Vagina (tissue), 2 donors: ENCODE measurements at places on chromosomes 11 and 22. TPM values are rescaled to one million over a fixed set of nuclear protein-coding genes. Genes with fewer than 3 reads are reported as not detected.

The OR4C16 gene
- total RNA-seq, result not detected

The MUC5AC gene
- total RNA-seq, result not detected

The CNGA4 gene
- not detected for total RNA-seq

The WBP2NL gene
- total RNA-seq, result 2.0 TPM

The HTR3A gene
- total RNA-seq, result not detected

The TSPO gene
- 524 TPM for total RNA-seq

The CHRM1 gene
- not detected for total RNA-seq

The SLC37A2 gene
- 22.6 TPM for total RNA-seq

The MCHR1 gene
- total RNA-seq, result not detected

The CCDC34 gene
- total RNA-seq, result 4.7 TPM

The OR8D4 gene
- total RNA-seq, result not detected

The BTBD10 gene
- 29.2 TPM for total RNA-seq

DNA sequence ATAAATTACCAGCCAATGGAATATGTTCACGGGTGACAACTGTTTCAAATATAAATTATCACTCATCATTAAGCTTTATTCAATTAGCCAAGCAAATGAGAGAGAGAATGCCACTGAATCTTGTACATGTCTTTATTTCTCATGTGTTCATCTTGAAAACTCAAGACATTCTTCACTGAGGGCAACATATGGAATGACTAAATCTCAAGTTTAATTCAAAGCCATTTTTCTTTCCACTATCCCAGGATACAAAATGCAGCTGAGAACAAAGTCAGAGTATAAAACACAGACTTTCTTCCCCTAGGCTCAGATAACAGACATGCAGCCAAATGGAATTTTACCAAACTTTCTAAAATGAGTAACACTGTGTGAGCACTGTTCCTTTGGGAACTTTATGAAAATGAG lies 12.1 kb upstream of the BBOX1 start:
- no peak for DNase-seq

DNA sequence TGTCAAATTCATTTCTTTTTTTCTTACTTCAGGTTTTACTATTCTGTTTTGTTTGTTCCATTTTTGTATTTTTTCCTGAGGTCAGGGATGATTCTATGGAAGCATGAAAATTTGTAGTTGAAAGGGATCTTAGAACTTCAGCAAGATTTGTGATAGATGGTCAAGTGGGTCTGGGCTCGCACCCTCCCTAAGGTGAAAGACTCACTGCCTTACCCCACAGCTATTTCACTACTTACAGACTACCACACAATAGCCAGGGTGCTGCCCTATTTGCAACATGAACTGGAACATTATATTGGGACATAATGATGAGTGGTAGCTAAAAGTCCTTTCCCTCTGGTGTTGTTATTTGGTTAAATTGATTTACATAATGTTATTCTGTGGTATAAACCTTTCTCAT lies 62.6 kb downstream of the MAML2 start:
- no peak for DNase-seq

GRCh38 chr11:116860303-116860702 lies 22.9 kb upstream of the APOA1 start:
- DNase-seq, result no peak

- no peak for DNase-seq
These were observed 17.2 kb downstream of the LINC01488 start for GRCh38 chr11:69498614-69499175.

- DNase-seq, result no peak
These were observed 527.5 kb downstream of the CNTN5 start for GRCh38 chr11:99548264-99548663.

GRCh38 chr11:44312876-44313275 lies 2.9 kb upstream of the ALX4 start:
- no peak for DNase-seq

DNA sequence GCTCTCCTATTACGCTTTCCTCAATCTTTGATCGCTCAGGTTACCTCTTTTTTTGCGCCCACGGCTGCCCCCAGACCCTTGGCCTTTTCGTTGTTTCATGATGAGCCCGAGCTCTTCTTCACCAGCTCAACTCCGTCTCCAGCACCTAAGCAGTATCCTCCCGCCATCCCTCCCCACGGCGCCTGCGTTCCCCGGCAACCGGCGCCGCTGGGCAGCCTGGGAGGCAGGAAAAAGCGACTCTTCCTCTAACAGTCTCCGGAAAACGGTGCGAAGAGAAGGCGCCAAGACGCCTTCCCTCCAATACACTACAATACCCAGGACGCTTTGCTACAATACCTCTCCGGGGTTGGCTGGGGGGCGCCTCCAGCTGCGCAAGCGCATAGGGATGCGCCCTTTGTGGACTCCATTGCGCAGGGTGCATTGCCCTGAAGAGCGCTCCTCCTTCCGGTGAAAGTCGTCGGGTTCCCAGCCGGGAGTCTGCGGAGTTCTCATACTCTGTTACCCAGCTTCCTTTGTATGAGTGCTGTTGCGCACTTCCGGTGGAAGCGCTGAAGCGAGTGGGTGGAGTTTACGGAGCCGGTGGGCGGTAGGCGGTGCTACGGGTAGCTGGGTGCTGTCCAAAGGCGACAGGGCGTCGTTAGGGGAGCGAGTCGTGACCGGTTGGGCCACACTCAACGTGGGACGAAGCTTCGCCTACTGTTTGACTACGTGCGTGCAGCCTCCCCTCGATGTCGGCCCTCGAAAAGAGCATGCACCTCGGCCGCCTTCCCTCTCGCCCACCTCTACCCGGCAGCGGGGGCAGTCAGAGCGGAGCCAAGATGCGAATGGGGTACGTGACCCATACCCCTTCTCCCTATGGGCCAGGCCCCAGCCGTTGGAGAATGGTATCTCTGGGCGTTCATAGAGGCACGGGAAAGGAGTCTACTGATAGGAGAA lies at the start of the genes C2CD3 and PPME1:
C2CD3 (minus strand) TSS at position 309 of the 936 bp plus-strand sequence; CDS start at position 99, 210 bp downstream.
PPME1 (plus strand) TSS at position 596 of the 936 bp plus-strand sequence; CDS start at position 729, 133 bp downstream.
- peak; percentile 99 for DNase-seq

DNA sequence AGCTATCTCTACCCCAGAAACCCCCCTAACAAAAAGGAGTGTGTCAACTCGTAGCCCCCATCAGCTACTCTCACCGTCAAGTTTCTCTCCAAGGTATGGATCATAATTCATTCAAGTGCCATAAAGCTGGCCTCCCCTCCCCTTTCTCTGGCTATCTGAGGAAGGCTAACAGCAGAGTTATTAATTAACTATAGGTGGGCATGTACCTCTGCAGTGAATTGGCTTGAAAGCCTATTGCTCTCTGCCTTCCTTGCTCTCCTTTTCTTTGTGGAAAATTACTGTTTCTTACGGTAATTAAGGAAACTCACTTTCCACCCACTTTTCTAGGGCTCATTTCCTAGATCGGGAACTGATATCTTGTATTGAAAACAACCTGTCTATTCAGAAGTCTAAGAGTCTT lies 14.1 kb downstream of the POLA2 start:
- no peak for DNase-seq

GRCh38 chr11:119236490-119236889 lies 30.4 kb downstream of the CBL start:
- DNase-seq, result no peak

- no peak for DNase-seq
These were observed 390.3 kb downstream of the SHANK2 start for GRCh38 chr11:70862093-70862492.

GRCh38 chr11:8250434-8250833 lies 13.2 kb downstream of the LMO1 start:
- no peak for DNase-seq

DNA sequence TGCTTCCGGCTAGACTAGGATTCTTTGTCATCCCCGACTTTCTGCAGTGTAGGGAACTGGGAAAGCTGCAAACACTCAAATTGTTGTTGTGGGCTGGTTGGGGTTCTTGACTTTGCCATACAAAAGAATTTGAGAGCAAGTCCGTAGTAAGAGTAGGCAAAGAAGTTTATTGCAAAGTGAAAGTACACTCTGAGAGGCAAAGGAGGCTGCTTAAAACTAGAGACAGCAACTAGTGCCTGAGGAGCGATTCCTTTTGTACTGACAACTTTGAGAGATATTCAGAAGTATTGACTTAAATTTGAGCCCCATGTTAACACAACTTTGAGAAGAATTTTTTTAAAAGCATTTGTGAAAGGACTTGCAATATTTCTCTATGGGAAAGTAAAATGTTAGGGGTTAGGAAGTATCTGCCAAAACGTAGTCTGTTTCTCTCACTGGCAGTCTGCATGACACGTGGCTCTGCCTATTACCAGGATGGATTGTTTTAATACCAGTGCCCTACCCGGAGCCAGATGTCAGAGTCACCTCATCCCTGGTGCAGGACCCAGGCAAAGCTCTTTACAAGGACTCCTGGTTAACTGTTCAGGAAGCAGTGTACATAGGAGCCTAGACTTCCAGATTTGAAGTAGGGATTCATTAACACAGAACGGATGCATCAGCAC lies 85.0 kb upstream of the CLPB start:
- DNase-seq, result no peak

- DNase-seq, result no peak
These were observed 682 bp downstream of the PGAP2 start for GRCh38 chr11:3808861-3809623.

DNA sequence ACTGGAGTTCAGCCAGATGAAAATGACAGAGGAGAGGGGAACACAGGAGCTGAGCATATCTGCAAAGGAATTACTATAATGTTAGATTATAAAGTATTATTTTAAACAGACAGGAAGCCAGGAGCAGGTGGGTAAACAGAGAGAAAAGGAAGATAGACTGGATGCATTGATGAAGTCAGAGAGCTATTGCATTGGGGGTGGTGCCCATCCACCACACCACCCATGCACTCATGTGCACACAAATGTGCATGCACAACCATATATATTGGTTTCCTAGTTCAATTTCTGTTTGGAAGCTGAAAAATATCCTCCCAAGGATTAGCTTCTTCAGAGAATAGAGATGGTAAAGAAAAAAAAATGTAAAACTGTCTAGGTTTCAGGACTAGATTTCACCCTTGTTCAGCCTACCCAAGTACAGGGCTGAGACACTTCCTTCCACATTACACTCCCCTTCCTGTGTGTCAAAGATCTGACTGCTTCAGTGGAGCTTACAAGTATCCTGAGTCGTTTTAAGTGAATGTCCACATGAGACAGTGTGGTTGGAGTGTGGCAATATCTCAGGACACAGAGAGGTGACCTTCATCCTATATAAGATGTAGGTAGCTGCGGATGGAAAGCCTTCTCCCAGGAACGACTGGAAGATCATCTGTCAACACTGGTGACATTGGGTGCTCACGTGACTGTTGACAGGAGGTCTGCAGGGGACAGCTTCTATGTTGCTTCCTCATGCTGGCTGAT lies 12.2 kb upstream of the SMPD1 start:
- no peak for DNase-seq

DNA sequence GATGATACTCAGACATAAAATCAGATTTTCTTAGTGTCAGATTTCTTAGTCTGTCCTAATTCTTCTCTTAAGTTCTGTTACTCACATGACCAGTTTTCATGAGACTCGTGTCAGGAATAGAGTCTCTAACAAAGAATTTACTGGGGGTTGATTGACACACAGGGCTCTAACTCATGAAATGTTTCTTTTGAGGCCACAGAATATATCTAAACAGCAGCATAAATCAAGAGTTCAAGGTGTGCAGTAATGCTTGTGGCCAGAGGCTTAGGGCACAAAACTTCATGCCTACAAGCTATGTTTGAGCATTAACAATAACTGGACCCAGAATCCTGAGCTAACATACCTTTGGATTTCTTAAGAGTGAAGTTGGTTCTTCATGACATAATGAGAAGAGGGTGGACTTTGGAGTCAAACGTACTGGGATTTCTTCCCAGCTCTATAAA lies 237.2 kb downstream of the DDX10 start:
- no peak for DNase-seq

GRCh38 chr11:131458421-131458820 lies 88.0 kb downstream of the NTM start:
- DNase-seq, result no peak

DNA sequence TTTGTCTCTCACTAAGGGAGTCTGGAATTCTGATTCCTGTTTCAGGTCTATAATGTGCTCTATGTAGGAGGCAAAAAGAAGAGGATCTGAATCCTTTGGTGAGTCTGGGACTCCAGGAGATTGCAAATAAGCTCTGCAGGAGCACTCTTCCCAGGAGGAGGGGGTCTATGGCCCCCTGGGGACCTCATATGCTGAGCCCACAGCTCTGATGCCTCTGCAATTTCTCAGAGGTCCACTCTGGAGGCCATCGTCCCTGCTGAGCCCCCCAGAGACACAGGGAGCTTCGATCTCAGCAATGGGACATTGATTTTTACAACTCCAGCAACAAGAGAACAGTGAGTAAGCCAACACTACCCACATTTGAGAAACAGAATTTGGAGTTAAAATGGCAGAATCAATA lies 20.2 kb upstream of the NRGN start:
- DNase-seq, result no peak

DNA sequence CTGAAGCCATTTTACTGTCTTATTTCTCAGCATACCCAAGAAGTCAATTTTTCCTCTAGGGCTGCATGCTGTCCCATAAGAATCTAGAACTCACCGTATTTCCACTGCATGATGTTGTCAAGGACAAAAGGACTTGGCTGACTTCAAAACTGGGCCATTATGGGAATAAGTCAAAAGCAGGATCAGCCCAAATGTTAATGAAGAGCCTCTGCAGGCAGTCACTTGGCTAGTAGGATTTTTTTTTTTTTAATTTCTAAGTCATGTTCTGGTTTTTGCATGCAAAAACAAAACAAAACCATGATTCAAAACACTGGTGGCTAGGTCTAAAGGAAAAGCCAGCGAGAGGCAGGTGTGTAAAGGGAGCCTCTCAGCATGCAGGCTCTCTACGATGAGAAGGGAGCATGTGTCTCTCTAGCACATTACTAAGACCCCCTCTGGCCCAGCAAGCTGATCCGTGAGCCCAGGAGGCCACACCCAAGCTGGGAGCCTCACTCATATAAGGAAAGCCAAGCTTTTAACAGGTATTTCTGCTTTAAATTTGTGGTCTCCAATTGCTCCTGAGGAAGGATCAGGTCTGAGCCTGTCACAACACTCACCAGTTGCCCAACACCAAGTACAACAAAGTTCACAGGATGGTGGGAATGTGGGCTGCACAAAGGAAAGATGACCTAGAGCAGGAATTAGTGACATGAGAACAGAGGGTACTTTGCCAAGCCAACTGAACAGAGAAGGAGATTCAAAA lies 21.4 kb upstream of the STK33 start:
- DNase-seq, result peak; percentile 54

DNA sequence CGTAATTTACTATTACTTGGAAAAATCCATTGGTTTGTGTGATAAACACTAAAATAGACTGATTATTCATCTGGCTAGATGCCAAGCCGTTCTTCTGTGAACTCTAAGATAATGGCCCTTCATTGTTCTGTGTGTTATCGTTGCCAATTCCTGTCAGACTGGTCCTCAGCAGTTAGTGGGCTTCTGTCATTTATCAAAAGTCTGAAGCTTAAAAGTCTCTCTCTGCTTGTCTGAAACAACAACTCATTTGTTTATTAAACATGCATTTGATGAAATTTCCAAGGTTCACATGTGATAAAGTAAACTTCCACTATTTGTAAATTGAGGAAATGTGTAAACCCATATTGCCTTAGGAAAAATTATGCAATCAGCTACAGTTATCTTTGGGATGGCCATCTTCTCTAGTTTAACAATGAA lies 21.1 kb upstream of the RDX start:
- DNase-seq, result no peak

GRCh38 chr22:33447733-33448132 lies 389.6 kb upstream of the SYN3 start:
- no peak for DNase-seq

GRCh38 chr22:24265734-24266133 lies 4.9 kb upstream of the SPECC1L start:
- DNase-seq, result no peak
